ENCODE measurements at places on chromosomes 7 and 10.

DNA sequence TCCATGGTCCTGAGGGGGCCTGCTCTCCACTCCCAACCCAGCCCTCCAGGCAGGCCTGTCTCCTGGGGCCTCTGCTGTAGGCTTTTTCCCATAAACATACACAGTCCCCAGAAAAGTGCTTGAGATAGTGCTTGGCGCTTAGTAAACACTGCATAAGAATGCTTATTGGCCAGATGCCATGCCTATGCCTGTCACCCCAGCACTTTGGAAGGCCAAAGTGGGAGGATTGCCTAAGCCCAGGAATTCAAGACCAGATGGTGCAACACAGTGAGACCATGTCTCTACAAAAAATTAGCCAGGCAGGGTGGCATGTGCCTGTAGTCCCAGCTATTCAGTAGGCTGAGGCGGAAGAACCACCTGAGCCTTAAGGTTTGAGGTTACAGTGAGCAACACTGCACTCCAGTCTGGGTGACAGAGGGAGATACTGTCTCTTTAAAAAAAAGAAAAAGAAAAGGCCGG, 24.6 kb upstream of the ASL start:
- no peak for DNase-seq

DNA sequence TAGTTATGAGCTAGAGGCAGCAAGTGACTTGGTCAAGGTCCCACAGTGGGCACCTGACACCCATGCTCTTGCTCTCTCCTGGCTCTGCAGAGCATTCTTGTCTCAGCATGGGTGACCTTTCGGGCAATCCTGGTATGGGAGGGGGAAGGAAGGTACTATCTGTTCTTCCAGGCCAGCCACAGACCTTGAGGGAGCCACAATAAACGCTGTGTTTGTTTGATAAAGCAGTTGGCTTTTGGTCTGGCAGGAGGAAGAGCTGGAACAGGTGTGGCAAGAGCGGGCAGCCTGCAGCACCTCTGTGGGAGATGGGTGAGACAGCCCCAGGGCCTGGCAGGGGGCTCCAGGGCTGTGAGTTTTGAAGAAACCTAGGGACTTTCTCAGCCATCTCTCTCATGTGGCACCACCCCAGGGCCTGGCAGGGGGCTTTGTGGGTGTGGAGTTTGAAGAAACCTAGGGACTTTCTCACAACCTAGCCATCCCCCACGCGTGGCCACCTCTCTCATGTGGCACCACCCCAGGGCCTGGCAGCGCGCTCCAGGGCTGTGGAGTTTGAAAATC, 11.4 kb downstream of the CLDN3 start:
- DNase-seq, result peak; percentile 61

GRCh38 chr10:88045096-88045495, 181.7 kb downstream of the PTEN start:
- no peak for DNase-seq

- DNase-seq, result no peak
Measured at GRCh38 chr7:132145466-132145865, 430.8 kb downstream of the PLXNA4 start.

GRCh38 chr7:37713613-37714012, 30.0 kb downstream of the GPR141 start:
- no peak for DNase-seq

- DNase-seq, result peak; percentile 67
Measured at GRCh38 chr7:35647171-35647574, 47.8 kb downstream of the HERPUD2 start.

- no peak for DNase-seq
Measured at GRCh38 chr10:72449941-72450441, 95.3 kb upstream of the DNAJB12 start.

- DNase-seq, result no peak
Measured at GRCh38 chr10:1567152-1567551, 170.2 kb downstream of the ADARB2 start.

DNA sequence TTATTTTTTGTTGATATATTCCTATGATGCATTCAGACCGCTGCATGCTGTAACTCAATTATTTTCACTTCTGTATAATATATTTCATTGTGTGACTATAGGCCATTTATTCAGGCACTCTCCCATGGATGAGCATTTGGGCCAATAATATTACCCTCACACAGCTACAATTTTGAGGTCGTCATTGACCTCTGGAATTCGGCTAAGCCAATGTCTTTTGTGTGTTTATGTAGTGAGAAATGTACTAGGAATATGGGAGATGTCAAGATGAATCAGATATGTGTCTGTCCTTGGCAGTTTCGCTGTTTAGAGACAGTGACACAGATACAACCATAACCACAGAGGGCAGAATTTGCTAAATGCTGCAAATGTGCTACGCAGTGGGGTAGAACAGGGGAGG, 474.2 kb downstream of the ADRA2A start:
- DNase-seq, result no peak

DNA sequence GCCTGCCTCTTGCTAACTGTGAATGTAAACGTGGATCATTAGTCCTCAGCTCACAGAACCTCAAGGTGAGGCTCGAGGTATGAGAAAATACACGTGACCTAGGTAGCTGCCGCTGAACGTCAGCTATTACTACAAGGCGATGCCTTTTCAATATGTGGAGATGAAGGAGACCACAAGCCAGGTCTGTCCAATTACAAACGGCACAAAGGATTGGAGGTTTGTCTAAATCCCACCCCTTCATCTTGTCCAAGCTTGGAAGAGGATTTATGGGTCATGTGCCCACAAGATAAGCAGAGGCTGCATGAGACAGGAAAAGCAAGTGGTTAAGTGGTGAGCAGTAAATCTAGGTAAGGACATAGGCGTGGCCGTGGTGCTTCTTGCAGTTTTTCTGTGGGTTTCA, 3.4 kb downstream of the H2BK1 start:
- no peak for DNase-seq

DNA sequence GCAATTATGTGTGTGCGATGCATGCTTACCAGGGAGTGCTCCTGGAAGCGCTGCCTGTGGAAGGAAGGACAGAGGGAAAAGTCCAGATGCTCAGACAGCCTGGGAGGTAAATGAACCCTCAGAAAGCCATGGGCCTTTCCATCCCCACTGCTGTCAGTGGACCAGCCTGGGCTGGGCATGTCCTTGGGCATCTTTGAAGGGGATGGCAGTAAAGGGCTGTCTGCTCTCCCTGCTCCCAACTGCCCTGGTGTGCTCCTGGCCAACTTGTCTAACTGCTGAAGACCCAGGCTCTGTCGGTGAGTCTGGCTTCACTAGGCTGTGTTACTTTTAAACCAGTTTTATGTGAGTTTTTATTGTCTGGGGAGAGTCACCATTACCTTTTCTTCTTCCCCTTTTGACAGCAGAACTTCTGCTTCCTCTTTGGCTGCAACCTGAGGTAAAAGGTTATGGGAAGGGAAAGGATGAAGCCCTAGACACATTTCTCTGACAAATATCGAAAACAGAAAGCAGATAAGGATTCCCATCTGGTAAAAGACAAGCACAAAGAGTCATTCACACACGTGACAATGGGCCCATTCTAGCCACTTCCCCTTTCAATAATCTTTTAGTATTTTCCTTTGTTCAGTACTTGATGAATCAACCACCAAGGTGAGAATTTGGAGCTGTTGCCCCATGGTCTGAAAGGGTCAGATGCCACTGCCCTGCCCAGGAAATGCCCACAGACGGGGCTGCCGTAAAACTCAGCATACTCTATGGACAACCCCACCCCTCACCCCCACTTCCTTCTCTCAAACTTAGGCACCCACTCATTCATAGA, 27.6 kb upstream of the PIK3AP1 start:
- no peak for DNase-seq

DNA sequence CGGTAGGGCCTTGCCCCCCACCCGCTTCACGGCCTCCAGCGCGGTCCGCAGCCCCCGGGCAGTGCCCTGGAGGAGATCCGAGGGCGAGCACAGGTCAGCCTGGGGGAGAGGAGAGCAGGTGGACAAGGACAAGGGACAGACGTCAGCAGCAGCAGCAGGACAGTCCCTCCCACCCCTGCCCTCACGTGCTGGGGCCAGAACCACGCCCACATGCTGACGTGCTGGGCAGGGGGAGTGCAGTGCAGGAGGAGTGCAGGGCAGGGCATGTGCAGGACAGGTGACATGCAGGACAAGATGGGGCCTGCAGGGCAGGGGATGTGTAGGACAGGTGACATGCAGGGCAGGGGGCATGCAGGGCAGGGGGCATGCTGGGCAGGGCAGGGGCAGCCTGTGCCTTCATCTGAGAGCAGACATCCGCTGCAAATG, 1.5 kb upstream of the SAP25 start:
- peak; percentile 46 for DNase-seq

DNA sequence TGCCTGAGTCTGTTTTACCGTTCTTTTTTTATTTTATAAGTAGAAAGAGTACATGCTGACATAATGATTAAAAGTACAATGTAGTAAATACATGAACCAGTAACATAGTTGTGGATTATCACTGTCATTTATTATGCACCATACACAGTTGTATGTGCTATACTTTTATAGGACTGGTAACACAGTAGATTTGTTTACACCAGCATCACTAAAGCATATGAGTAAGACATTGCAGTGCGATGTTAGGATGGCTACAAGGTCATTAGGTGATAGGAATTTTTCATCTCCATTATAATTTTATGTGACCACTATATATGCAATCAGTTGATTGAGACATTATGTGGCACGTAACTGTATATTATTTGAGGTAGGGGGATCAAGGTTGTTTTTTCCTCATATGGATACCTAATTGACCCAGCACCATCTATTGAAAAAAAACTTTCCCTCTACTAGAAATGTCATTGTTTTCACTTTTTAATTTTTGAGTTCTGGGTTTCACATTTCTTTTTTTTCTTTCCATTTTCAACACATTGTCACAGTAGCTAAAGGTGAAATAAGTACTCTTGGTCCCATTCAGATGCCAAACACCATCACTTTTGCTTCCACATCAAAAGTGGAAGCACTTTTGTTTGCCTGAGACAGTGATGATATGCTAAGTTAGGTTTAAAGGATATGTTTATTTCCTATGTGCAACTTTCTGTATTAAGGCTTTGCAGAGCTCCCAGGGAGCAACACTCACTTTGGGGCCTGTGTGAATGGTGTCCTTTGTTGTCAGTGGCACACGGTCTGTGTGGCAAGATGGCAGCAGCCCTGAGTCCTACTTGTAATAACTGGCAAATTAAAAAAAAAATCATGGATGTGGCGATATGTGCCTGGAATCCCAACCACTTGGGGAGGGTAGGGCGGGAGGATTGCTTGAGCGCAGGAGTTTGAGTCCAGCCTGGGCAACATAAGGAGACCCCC, 17.1 kb downstream of the UBE2D1 start:
- DNase-seq, result no peak
